ENCODE measurements at places on chromosomes 2 and 18.

GRCh38 chr18:10441472-10441871, 13.0 kb upstream of the APCDD1 start:
- no peak for DNase-seq

GRCh38 chr2:65620026-65620425, 187.6 kb upstream of the SPRED2 start:
- DNase-seq: no peak

- no peak for DNase-seq
These were observed 398.8 kb downstream of the CCDC85A start for GRCh38 chr2:56582570-56582969.

GRCh38 chr2:60530660-60531281, 22.7 kb downstream of the BCL11A start:
- DNase-seq: no peak

DNA sequence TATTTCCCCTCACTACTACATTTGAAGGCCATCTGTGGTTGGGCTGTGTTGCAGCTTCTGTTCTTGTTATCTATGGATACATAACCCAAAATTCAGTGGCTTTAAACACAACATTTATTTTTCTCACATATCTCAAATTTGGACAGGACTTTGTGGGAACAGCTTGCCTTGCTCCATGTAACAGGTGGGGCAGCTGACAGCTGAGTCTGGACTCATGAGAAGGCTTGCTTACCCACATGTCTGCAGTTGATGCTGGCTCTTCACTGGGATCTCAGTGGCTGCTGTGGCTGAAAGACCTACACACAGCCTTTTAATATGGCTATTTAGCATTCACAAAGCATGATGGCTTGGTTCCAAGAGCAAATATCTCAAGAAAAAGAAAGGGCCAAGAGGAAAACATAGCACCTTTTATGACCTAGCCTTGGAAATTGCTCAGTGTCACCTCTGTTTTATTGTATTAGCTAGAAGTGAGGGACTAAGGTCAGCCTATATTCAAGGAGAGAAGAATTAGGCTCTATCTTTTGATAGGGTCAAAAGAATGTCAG, 296.8 kb upstream of the ZNF521 start:
- DNase-seq: no peak

GRCh38 chr2:180873219-180873618, 107.2 kb upstream of the UBE2E3 start:
- no peak for DNase-seq

DNA sequence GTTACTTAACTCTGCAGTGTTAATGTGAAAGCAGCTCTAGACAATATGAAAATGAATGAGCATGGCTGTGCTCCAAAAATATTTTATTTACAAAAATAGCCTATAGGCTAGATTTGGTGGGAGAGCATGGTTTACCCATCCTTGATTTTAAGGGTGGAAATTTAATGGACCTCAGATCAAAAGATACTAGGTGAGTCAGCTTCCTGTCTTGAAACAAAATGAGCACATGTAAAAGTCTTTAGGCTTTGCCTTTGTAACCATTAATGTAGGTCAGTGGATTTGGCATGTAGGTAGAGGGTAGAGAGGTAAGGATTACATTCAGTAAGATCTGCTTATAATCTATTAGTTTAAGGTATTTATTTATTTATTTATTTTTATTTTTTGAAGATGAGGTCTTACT, 72.7 kb downstream of the GREB1L start:
- no peak for DNase-seq

Measured in aorta (tissue), 5 donors.